Globus pallidus (tissue), 1 donor: ENCODE measurements at places on chromosomes 12 and 14.

DNA sequence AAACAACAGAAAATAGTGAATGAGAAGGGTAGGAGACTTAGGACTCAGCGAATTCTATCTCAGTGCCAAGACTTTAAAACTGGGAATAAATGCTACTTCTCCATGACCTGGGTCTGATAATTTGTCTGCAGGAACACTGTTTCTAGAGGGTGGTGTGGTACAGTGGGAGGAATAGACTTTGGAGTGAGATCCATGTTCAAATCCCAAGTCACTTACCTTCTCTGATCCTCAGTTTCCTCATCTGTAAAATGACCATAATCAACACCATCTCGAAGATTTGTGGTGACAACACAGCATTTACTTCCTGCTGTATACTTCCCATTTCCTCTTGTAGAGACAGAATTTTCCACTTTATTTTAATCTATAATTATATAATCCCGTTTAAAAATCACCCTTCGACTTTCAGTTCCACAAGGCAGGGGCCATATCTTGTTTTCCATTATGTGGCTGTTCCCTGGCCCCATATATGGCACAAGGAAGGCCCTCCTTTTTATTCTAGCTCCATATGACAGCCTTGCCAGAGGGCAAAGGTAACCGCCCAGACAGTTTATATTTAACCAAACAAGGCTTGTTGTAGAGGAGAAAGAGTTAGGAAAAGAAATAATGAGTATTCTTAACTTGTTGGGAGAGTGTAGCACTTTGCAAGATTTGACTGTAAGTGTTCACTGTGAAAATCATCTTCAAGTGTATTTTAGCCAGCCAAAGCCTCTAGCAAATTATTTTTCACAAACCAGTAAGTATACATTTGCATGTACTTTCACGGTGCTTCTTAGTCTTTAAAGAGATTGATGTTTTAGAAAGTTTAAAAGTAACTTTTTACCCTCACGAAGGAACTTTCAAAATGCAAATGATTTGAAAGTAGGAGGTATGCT, 243.1 kb downstream of the AKAP6 start:
- DNase-seq = no peak

DNA sequence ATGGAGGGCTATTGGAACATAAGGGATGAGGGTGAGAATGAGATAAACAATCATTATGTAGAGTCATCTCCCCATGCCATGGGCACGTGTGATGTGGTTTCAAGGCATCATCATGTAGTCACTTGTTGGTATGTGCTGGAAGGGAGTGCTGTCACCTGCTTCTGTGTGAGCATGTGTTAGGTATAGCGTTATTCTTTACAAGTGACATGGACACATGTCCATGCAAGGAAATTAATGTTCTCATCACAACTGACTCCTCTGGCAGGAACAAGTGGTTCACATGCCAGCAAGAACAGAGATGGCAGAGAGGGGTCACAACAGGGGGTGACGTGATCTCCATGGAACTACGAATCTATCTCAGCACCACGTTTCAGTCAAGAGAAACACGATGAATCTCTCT, 815.8 kb downstream of the BCL11B start:
- no peak for DNase-seq

- no peak for DNase-seq
Observed at GRCh38 chr14:44895716-44896115, 66.0 kb downstream of the KLHL28 start.

DNA sequence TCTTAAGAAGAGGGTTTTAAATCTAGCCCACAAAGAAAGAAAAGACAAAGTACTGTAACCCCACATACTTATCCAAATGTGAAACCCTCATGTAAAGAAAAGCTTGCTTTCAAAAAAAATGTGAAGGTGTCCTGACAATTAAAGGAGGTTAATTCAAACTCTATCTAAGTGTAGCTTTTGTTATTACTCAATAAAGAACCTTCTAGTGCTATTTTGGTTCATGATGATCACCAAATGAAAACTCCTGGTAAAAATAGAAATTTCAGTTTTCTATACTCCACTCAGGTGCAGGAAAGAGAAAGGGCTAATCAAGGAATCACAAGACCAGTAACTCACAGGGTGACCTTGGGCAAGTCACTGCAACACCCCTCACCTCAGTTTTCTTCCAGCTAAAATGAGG, 1.6 kb downstream of the STAB2 start:
- DNase-seq = no peak

- peak; percentile 87 for DNase-seq
Observed at GRCh38 chr14:29637411-29637810, 290.2 kb downstream of the PRKD1 start.

DNA sequence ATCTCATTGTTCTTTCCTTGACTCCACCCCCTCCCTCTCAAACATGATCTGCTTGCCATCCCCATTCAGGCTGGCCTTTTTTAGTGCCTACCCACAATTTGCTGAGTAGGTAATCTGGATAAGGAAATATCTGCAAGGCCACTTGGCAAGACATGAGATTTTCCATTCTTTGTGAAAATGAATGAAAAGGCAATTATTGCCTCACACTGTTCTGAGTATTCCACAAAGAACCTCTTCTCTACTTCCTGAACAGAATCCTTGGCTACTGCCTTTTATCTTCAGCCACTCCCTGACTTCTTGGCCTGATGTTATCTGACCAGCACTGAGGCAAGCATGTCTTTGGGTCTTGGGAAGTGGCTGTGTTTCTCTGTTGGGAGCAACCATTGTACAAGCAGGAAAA, 263.2 kb upstream of the ATP2B1 start:
- no peak for DNase-seq

DNA sequence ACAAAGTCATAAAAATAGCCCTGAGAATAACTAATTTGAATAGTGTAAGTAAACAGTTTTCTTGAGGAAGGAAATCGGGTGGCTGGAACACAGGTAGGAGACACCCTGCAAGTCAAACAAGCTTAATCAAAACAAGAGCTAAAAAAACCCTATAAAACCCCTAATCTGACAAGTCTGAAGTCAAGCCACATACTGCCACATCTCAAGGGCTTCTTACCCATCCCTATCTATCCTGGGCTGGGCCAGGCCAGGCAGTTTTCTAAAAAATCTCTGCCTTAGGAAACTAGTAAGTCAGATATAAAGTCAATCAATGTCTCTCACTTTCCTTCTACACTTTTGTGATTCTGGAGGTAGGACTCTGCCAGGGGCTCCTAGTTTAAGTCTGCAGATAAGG, 15.3 kb downstream of the UBE2N start:
- DNase-seq = no peak

GRCh38 chr12:14981049-14981448, 8.2 kb downstream of the PDE6H start:
- DNase-seq = no peak

DNA sequence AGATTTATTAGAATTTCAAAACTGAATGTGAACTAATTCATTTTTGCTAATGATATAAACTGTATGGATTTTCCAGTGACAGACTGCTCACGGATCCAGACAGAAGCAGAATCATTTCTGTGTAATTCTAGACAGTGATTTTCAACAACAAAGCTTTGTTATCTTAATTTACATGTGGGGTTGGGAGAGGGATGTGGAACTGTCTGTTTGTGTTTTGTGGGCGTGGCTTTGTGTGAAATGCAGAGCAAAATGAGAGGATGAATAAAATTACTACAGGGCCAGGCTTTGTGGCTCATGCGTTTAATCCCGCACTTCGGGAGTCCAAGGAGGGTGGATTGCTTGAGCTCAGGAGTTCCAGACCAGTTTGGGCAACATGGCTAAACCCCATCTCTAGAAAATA, 834.7 kb downstream of the GALC start:
- peak; percentile 37 for DNase-seq

DNA sequence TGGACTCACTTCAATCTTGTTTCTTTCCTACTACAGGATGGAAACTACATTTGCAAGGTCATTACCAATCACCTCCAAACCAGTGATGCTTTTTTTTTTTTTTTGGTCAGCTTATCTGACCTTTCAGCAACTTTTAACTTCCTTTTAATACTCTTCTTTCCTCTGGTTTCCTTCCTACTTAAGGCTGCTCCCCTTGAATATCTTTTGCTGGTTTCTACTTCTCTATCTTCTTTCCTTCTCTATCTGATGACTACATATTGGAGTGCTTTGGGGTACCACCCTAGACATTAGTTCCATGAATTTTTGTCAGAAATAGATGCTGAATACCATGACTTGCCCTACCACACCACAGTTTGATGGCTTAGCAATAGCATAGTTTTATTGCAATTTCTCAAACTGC, 197.7 kb upstream of the DDHD1 start:
- DNase-seq = no peak

DNA sequence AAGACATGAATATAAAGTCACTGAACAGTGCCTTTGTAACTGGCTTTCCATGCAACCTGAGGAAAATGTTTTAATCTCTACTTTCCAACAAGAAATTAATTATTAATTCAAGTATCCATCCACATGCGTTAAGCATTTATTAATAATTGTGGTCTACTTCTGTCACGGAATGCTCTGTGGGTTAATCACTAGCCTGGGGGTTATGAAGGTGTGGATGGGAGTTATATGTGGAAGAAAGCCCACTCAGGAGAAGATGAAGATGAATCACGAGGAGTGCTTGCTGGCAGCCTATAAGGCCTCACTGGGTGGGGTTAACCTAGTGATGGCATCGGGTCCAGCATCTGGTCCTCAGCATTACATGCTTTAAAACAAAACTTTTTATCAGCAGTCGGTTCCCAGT, 99.5 kb upstream of the AVPR1A start:
- DNase-seq = no peak

DNA sequence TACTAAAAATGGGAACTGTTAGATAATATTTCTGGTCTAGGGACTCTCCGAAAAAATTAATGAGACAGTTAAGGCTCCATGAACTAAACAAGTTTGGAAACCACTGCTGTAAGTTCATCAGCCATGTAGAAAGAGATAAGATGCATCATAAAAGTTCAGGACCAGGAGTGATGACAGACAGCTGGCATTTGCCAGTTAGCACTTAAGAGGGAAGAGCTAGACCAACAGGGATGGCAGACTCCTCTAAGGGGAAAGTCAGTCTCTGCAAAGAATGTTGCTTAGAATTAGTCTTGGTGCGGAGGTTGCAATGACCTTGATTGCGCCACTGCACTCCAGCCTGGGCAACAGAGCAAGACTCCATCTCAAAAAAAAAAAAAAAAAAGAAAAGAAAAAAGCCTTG, 129.4 kb downstream of the SYNE2 start:
- no peak for DNase-seq

DNA sequence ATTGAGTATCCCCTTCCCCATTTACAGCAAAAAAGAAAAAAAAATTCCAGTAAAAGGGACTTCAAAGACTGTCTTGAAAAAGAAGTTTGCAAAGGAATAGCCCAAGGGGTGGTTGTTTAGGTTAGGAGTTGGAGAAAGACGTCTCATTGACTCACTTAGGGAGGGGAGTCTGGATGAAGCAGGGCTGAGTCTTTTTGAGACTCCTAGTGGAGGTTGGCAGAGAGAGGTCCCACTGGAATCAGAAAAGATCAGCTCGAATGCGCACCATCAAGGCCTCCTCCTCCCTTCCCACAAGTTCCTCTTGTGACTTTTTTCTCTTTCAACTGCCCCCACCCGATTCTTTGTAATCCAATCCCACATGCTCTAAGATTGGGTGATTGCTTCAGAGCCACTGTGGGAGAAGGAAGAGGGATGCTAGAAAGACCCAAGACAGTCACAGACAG, 1.9 kb downstream of the ARHGEF40 start:
- DNase-seq = peak; percentile 54

DNA sequence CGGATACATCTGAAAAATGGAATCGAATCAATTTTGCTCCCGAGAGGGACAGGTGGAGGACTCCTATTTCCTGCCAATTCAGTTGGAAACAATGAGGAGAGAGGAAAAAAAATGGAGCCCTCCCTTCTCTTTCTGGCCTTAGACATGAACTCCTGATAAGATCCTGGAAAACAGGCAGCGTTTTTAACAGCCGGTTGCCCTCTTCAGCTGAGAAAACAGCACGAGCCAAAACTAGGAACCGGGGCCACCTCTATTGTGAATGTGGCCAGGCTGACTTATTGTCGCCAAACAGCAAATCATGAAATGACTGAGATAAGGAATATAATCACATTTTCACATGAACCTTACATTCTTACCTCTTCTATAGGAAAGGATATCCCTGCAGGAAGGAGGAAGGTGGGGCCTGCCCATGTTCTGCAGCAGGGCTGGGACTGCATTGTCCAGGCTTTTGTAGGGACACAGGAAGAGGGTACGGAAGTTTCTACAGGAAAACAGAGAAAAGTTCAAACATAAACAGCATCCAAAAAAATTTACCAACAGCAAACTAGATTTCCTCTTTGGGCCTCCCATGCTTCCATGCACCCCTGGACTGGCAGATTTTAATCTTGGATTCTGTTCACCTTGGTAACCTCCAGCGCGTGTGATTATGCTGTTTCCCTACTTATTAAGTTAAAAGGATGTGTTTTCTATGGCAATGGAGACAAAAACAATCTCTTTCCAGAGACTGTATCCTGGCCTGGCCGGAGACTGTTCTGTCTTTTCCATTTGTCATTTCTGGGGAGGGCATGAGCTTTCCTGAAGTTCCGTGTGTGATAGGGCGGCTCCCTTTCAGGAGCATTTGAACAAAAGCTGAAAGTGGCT, 29.0 kb upstream of the ELK3 start:
- no peak for DNase-seq

DNA sequence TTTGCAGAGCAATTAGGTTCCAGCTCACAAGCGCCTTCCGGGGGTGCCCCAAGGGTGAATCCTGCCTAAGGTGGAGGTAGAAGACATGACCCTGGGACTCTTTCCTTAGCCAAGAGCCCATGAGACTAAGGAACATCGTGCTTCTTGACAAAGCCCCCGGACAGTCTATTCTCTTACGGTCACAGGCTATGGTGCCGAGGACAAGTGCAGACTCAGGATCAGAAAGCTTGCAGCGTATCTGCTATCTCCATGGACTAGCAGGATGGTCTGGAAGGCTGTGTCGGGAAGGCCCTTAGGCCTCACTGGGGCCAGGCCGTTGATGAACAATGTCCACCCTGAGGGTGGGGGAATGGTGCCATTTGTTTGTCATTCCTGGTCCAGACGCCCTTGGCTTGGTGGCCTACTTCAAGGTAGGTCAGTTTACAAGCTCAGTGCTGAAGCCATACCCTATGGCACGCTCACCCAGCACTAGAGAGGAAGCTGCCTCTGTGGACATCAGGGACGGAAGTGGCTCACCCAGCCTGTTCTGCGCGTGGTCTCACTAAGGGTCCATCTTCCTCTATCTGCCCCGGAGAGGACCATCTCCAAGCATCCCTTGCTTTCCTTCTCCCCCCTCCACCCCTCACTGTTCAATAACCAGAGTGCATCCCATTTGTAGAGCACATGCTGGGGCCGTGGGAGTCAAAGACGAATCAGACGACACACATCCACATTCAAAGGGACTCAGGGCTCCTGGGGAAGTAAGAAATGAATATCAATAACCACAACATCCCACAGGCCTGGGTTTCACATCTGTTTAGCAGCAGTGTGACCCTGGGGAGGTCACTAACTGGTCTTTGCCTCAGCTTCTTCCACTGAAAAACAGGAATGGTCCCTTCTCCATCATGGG, 45.0 kb upstream of the IQSEC3 start:
- DNase-seq = peak; percentile 27

- peak; percentile 74 for DNase-seq
Observed at GRCh38 chr14:55071870-55072640, 20.6 kb downstream of the MAPK1IP1L start.

DNA sequence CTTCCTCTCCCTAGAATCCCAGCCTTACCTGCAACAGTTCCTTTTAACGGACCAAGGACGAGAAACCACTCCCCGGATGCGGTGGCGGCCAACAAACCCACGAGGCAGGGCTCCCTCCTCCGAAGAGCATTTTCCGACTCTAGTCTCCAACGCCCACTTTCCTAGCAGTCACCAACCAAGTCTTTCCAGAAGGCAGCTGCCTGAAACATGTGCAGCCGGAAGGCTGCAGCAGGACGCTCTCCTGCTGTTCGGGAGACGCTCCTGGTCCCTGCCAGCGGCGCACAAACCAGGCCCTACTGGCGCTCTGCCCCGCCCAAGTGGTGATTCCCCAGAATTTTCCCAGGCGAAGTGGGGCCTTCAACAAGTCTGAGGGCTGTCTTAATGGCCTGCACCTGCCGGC, 21.1 kb upstream of the ADAM20 start:
- no peak for DNase-seq
